Mesendoderm (in vitro differentiated cells): ENCODE measurements at places on chromosomes 11 and 22.

DNA sequence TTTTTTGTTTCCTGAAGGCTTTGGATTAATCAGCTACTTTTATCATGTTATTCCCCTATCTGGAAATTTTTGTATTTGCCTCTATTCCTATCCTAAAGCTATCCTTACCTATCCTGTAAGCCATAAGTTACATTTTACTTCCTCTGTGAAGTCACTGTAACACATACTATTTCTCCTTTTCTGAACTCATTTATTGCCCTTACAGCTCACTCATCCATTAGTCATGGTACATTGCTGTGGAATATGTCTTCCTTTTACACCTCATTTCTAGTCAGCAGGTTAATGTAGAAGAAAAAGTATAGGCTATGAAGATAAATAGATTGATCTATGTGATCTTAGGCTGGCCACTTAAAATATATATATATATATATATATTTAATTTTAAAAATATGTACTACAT is 28.0 kb downstream of the SWAP70 start:
- peaks cover 5% of the 10 kb centered on the region for H3K4me1 ChIP-seq

DNA sequence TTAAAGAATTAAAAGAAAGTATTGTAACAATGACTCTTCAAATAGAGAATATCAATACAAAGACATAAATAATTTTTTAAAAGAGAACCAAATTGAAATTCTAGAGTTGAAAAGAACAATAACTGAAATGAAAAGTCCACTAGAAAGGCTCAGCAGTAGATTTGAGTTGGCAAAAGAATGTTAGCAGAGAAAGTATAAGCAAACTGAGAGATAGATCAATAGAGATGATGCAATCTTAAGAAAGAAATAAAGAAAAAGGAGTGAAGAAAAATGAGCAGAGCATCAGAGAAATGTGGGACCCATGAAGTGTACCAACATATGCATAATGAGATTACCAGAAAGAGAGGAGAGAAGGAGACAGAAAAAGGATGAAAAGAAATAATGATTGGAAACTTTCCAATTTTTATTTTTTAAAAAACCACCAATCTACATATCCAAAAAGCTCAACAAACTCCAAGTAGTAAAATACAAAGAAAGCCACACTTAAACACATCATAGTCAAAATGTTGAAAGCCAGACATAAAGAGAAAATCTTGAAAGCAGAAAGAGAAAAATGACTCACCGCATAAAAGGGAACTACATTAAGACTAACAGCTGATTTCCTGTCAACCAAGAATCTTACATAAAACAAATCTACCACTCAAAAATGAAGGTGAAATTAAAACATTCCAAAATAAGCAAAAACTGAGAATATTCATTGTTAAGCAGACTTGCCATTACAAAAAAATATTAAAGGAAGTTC is 20.9 kb downstream of the NCF4 start:
- no peak overlapping the region for H3K27ac ChIP-seq
- H3K4me1 ChIP-seq = no peaks in the 10 kb centered on the region
- no peaks in the 10 kb centered on the region for H3K36me3 ChIP-seq
- no peaks in the 10 kb centered on the region for H3K27me3 ChIP-seq
- no peak overlapping the region for H3K4me3 ChIP-seq

- H3K36me3 ChIP-seq = peaks cover 2% of the 10 kb centered on the region
- no peak overlapping the region for H3K27ac ChIP-seq
- DNase-seq = no peak
- H3K4me1 ChIP-seq = no peaks in the 10 kb centered on the region
These were observed 9.4 kb downstream of the CBX6 start for GRCh38 chr22:38862375-38863329.

GRCh38 chr22:45010532-45010900 is 711 bp upstream of the PHF21B start:
- no peak for DNase-seq
- H3K36me3 ChIP-seq = no peaks in the 10 kb centered on the region
- peaks cover 7% of the 10 kb centered on the region for H3K4me1 ChIP-seq
- peak overlapping the region; percentile 87 for H3K27ac ChIP-seq
- H3K27me3 ChIP-seq = no peaks in the 10 kb centered on the region

DNA sequence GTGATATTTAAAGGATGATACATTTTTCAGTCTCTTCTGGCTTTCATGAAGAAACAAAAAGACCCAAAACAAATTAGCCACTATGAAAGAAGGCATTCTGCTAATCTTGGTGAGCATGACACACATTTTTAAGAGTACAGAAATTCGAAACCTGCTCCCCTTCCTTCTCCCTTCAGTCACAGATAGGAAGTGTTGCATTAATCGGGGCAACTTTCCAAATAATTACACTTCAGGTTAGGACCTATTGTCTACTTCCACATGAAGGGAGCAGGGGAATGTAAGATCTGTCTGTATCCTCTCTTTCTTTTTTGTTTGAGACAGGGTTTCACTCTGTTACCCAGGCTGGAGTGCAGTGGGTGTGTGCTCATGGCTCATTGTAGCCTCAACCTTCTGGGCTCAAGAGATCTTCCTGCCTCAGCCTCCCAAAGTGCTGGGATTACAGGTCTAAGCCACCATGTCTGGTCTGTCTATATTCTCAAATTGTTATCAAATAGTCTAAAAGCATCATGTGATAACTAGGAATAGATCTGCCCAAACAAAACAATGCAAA is 45.8 kb downstream of the NCAM1 start:
- no peaks in the 10 kb centered on the region for H3K4me1 ChIP-seq
- DNase-seq = no peak
- H3K4me3 ChIP-seq = no peak overlapping the region
- H3K27me3 ChIP-seq = no peaks in the 10 kb centered on the region
- no peak overlapping the region for H3K27ac ChIP-seq
